ENCODE measurements at places on chromosomes 1 and 21.

DNA sequence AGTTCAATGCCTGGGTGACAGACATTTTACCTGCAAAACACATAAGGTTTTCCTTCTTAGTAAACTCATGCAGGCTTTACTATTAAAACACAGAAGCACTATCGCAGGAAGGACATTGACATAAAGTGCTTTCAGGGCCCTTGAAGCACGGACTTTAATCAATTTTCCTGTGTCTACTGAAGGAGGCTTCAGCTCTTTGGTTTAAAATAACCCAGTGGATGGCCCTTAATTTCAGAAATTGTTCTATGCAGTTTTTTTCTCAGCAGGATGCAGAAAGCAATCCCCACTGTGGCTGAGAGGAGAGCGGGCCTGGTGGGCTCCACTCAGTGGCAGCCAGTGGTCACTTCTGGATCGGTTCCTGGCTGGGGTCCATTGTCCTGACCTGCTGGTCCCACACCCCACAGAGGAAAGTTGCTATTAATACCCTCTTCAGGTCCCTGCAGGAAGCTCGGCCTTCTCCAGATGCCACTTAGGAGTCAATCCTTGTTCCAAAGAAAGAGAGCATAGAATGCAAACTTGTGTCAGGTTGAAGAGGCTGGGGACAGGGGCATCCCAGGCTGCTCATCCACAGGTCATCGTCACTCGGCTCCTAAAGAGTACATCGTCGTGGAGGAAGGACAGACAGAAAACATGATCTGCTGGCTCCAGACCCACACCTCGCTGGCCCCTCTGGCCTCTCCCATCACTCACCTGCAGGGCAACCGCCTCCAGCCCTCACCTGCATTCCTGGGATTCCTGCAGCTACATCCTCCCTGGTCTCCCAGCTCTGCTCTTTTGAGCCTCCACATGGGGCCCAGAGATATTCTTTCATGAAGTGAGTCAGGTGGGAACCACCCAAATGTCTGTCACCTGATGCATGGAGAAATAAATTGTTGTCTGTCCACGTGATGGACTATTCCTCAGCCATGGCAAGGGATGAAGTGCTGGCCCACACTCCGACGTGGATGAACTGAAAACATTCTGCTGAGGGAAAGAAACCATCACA, 153.1 kb downstream of the PSMG1 start:
- no peak for DNase-seq

DNA sequence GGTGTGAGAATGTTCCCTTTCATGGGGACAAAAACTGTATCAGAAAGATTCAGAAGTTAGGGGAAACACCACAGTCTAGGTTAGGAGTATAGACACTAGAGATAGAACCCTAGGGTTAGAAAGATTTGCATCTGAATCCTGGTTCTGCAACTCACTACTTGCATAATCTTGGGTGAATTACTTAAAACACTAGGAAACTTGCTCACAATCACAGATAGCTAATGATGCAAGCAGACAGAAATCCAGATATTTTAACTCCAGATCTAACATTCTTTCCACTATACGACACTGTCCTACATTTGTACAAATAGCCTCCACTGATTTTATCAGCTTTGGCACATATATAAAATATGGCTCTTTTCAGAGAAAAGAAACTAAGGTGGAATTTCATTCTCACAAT, 30.8 kb upstream of the GLIS1 start:
- DNase-seq: no peak

DNA sequence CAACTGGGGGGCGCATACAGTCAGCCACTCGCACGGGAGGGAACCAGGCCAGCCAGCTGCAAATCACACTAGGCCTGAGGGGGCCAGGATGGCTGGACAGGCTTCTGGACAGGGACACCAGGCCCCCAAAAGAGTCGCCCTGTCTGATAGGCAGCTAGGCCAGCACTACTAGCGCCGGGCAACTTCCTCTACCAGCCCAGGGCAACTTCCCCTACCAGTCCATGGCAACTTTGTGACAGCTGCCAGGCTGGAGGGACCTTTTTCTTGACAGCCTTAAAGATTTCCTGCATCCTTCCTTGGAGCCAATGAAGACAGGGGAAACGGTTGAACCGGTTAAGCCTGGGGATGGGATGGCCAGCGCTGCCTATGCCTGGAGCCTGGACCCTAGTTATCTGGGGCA, 5.1 kb downstream of the IFFO2 start:
- DNase-seq: no peak

GRCh38 chr1:211037095-211037494, 96.9 kb downstream of the KCNH1 start:
- no peak for DNase-seq

DNA sequence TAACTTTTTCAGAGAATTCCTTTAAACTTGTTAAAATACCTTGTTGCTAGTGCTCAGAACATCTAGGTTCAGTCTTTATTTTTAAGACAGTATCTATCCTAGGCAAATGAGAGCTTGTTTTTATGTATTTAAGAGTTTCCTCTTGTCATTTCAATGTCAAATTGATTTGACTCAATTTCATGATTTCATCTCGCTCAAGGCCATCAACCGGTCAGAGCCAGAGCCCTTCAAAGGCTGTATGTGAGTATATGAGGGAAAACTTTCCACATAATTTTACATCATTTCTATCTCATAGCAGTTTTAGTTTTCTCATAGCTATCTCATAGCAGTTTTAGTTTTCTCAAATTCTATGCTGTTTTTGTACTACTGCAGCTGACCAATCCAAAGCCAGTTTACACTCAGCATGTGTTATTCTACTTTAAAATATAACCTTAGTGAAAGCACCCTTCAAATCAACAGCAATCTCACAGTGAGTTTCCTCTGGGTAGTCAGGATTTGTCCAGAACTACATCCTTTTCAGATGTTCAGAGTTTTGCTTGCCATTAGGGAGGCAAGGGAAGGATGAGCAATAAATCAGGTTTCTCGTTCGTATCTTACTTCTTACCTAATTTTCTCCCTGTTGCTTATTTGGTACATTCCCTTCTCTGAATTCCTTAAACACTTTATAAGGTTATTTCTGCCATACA, 12.7 kb downstream of the HNRNPU start:
- peak; percentile 25 for DNase-seq

- peak; percentile 19 for DNase-seq
These were observed 119.7 kb downstream of the PPIAL4G start for GRCh38 chr1:148363439-148363810.

GRCh38 chr1:94084085-94084484, 36.9 kb downstream of the ABCA4 start:
- DNase-seq: no peak

- no peak for DNase-seq
These were observed 150.3 kb downstream of the DHRS3 start for GRCh38 chr1:12467570-12468286.

DNA sequence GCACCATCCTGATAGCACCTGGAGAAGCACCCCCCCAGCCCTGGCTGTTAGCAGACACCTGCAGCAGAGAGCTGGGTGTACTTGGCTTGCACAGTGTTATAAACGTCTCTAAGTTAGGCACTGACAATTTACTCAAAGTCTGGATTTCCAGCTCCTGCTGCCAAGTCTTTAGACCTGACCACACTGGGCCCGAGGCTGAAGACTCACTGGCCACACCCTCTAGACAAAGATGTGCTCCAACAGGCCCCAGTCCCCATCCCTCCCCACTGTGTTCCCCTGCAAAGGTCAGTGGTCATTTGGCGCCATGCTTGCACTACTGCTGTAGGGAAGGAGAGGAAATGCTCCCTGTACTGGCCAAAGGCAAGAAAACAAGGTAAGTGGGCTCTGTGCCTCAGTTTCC, 31.1 kb downstream of the PADI6 start:
- DNase-seq: no peak

GRCh38 chr1:227607336-227607898, 44.1 kb downstream of the ZNF678 start:
- DNase-seq: peak; percentile 1

DNA sequence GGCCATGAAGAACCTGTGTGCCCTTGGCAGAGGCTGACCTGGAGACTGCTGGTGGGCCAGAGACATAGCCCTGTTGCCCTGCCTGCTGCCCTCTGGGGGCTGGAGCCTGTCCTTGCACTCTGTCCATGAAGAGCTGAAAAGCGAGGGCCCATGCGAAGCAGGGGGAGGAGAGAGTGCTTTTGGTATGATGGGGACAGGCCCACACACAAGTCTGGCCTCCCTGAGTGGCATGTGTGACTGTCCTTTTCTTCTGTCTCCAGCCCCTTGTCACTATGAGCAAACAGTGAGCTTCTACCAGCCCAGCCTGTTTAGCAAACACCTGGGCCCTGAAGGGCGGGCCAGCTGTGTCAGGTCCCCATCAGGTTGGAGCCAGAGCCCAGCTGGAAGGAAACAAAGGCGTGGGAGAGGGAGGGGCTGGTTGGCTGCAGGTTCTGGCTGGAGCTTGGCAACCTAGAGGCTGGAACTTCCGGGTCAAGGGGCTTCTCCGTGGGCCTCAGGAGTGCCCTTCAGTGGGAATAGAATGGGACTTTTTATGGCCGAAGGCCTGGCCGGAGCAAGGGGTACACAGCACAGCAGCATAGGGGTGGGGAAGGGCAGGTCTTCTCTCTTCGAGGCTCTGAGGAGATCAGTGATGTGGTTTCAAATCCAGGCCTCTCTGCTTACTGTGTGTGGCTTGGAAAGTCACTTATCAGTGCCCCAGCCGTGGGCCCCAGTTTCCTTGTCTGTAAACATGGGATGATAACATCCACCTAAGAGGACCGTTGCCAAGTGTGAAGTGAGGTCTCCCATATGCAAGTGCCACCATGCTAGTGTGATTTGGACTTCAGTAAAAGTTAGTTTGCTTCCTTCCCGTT, 14.3 kb downstream of the QSOX1 start:
- DNase-seq: peak; percentile 30
